ENCODE measurements at places on chromosomes 4 and X.

- DNase-seq, result no peak
Observed at GRCh38 chr4:113952452-113953029, 26.9 kb downstream of the ARSJ start.

- DNase-seq, result no peak
Observed at GRCh38 chrX:136227948-136228838, 23.0 kb downstream of the MAP7D3 start.

- no peak for DNase-seq
Observed at GRCh38 chrX:70525733-70526132, 81.1 kb downstream of the DLG3 start.

- DNase-seq, result peak; percentile 1
Observed at GRCh38 chrX:136497556-136498052, at the start of gene HTATSF1. Gene HTATSF1, plus strand, starts transcription at chrX:136497592. Its CDS starts 93 bp downstream, at chrX:136497685.

DNA sequence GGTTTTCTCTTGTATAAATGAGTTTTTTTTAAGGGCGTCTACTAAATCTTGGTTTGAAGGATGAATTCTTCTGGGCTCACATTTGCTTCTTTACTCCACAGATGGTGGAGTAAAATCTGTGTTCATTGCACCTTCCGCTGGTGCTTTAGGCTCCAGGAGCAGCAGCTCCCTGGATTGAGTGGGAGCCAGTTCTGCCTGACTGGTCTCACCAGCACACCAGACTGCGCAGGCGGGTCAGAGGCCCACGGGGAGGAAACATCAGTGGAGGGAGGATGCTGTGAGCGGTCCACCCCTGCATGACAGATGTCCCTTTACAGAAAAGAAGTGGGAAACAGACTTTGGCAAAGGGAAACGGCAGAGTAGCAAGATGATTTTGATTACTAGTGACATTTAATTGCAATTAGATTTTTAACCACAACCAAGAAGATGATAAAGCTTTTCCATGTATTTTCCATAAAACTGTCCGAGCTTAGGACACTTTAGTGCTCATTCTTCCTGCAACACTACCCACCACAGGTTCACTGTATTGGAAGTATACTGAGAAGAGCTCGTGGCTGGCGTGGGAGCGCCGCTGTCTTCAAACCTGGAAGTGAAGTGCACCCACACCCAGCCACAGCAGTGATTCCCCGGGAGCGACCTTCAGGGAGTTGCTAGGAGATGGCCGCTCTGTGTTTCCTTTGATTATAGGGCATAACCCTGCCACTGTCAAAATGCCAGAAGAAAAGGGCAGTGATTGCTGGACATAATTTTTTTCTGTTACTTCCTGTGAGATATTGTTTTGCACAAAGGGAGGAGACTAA is 95.2 kb downstream of the SORBS2 start:
- DNase-seq, result no peak

DNA sequence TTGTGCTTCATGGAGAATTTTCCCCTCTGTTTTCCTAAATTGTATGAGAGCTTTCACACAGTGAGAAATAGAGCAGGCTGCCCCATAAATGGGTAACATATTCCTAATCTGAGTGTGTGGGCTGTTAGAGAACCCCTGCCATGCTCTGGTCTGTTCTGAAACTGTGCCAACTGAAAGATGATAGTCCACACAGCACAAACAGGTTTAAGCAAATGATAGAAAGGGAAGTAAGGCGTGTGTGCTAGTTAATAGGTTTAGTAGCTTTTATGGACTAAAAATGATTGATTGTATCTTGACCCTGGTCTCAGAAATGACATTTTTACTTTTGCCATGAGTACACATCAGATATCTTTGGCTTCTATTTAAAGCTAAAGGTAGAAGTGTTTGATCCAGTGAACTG is 106.2 kb downstream of the PRRG1 start:
- no peak for DNase-seq

- no peak for DNase-seq
Observed at GRCh38 chr4:126386512-126386911, 1071.8 kb downstream of the FAT4 start.

- no peak for DNase-seq
Observed at GRCh38 chr4:159443975-159444374, 341.1 kb downstream of the RAPGEF2 start.

DNA sequence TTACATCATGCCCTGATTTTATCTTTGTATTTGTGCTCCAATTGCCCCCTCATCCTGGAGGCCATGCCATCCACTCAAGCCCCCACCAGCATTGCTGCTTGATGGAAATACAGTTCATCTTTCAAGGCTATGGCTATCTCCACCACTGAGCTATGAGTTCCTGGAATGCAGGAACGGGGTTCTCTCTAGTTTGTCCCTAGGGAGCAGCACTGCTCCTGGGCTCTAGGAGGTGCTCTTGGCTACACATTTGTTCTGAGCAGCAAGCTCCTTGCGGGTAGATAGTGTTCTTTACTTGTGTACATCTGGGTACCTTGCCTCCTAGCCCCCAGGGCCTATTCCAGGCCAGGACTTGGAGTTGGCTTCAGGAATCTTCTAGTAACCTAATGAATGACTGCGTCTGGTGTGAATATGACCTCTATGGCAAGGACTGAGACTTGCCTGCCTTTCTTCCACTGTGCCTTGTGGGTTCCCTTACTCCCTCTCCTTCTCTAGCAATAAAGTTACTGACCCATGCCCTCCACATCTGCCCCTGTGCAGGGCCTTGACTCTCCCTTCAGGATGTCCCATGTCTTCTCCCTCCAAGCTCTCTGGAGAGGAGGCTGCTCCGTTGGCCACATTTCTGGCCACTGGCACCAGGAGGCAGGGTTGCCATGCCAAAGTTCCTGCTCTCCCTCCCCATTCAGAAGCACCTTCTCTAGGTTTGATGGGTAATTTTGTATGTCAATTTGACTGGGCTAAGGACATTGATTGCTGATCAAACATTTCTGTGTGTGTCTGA is 7.6 kb downstream of the CITED1 start:
- DNase-seq, result no peak

DNA sequence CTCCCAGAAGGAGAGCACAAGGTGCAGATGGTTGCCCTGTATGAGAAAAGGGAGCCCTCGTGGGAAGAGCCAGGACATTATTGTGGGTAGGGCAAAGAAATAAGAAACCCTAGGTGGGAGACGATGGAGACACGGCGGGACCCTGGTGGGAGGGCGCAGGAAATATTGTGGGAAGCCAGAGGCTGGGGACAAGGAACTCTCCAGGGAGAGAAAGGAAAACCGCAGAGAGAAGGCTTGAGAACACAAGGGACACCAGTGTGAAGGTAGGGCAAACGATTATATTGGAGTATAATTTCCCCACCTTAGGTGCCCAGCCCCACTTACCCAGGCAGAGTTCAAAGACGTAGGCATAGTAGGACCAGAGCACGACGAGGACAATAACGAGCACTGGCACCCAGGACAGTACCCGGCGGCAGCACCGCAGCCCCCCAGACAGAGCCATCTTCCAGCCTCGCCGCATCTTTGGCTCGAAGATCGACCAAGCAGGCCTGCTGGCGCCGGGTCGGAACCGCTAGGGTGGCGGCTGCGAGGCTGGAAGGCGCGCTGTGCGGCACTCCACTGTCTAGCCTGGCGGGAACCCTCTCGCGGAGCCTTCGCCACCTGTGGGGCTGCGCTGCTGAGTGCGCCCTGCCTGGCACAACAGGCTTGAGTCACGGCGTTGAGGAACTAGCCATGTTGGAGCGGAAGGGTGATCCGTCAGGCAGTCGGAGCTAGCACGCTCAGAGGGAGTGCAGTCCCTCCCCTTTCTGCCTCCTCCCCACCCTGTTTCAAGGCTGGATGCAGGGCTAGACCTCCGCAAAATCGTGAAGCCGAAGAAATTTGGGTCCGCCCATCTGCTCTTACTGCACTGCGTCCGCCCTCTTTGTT is at the start of gene ZDHHC15:
Gene ZDHHC15, minus strand, starts transcription at position 473 of the 867 bp plus-strand sequence. Its CDS starts 13 bp downstream, at position 460.
- no peak for DNase-seq

- peak; percentile 3 for DNase-seq
Observed at GRCh38 chr4:148116264-148116663, 325.9 kb downstream of the NR3C2 start.

DNA sequence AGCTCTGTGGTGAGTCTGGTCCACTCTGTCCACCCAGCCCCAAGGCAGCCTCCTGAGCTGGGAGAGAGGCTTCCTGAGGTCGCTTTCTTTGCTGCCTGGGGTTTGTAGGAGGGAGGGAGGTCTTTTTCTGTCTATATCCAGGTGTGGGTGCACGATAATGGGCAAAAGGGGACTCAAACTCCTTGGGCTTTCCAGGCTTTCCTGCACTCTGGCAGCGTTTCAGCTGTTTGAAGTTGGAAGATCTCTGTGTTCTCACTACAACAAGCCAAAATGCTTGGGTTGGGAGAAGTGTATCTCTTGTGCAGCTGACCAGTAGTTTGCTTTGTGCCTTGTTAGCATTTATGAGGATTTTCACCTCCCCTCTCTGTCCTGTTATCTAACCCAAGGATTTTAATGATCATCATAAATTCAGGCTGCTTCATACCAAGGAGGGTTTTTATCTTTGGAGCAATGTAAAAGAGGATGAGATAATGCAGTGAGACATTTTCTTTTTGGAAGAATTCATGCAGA is 126.3 kb downstream of the REPS2 start:
- DNase-seq, result no peak

GRCh38 chr4:184983672-184984356 is 34.5 kb upstream of the HELT start:
- no peak for DNase-seq

DNA sequence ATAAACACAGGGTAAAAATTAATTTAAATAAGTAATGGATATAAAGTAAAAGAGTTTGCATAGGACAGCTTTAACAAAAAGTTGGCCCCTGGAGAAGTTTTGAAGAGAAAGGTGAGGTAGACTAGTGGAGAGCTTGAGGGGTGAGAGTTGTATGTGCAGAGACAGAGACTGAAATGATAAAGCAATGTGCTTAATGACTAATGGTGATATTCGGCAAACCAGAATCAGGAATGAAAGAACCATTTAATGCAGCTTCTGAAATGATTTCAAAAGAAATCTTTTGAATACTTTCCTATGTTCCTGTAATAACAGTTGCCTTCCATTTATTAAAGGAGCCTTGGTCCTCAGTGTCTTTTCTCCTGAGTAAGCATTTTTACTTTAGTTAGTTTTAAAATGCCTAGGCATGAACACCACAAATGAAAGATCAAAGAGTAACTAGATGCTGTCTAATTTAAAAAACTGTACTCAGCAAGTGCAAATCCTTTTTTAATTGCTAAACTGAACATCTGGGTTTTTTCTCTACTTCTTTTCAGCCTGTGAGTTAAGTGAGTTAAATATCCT is 28.5 kb downstream of the CAMK2D start:
- no peak for DNase-seq

GRCh38 chrX:20445109-20445508 is 178.4 kb upstream of the RPS6KA3 start:
- no peak for DNase-seq

- DNase-seq, result no peak
Observed at GRCh38 chr4:36292556-36293188, 11.3 kb downstream of the DTHD1 start.

- DNase-seq, result no peak
Observed at GRCh38 chr4:102585329-102585728, 84.2 kb downstream of the NFKB1 start.

GRCh38 chr4:83759611-83760010 is 223.7 kb downstream of the GPAT3 start:
- DNase-seq, result no peak

DNA sequence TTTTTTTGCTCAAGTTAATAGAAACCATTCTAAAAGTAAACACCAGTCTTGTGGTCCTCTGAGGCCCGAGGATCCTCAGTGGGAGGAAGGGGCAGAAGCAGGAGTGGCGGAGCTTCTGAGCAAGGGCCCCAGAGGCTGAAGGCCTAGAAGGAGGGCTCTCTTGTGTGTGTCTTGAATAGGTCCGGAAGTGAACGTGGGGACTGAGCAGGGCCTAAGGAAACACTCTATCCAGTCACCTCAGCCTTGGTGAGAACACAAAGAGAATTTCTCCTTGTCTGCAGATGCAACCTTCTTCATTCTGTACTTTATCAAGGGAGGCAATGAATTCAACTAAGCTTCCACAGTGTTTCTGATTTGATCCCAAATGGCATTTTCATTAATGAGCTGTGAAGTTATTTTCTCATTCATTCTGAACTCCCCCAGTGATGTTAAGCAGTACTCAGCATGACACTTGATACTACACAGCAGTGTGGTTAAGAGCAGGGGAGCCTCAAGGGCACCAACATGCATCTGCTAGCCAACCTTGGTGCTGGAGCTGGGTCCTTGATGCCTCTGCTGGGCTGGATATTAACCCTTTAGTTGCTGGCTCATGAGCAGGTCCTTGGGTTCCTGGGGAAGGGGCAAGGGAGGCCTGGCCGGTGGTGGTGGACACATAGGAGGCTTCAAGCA is 64.7 kb downstream of the RBM47 start:
- no peak for DNase-seq

GRCh38 chrX:133880032-133880443 is 105.4 kb downstream of the GPC3 start:
- no peak for DNase-seq

DNA sequence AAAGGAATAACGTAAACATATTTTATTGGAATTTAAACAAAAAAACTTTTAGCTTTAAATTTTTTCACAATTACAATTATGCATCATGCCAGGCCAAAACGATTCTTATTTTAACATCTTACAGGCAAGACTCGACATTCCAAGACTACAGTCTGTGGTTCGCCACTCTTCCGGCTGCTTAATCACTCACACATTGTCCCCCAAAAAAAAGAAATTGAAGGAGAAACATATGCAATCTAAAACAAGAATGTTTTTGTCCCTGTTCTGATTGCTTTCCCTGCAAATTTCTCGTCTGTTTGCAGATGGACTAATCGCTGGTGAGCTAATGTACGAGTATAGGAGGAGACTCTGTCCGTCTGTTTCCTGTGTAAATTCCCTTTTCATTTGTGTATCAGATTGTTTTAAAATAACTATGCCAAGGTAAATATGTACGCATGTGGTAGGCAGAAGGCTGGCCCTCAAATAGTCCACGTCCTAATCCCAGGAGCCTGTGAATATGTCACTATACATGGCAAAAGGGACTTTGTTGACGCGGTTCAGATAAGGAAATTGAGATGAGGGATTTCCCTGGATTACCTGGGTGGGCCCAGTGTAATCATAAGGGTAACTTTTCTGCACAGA is 37.7 kb upstream of the MTNR1A start:
- DNase-seq, result no peak

- DNase-seq, result no peak
Observed at GRCh38 chrX:78119521-78120227, 15.6 kb downstream of the PGK1 start.

- peak; percentile 27 for DNase-seq
Observed at GRCh38 chr4:113645771-113646441, 115.6 kb downstream of the CAMK2D start.

All from GM04503 (cell line).